ENCODE measurements at places on chromosomes 6 and 20.
A peak's percentile ranks its signal among the peaks of the same experiment; 100 is the strongest.

DNA sequence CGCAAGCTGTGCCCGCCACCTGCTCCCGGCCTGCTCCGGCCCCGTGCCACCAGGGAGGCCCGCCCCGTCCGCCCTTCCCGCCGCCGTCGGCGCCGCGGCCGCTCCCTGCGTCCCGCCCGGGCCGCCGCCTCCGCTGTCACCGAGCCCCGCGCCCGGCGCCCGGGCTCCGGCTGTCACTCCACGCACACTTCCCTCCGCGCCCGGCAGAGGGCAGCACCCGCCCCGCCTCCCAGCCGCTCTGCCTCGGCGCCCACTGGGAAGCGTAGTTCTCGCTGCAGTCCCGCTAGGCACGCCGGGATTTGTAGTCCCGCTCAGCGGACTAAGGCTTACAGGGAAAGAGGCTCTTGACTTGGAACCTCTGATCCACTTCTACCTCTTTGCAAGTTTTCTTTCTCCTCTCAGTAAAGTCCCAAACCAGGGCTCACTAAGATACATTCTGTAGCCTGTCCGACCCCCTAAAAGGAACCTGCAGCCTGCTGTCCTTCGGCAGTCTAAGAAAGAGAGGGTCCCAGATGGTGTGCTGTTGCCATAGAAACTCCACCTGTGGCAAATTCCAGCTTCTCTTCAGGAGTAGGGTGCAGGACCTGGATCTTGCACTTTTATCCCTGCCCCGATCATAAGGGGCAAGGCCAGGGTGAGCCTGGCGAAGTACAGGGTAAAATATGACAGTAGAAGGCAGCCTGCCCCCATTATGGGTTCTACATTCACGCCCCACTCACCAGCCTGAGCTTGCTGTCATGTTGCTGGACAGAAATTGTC lies at the start of gene TFEB:
TFEB (minus strand) TSS at position 182 of the 759 bp plus-strand sequence. CDS start 44,395 bp downstream, outside the sequence.
- DNase-seq: peak; percentile 26

GRCh38 chr6:35370785-35371493 lies 28.6 kb downstream of the PPARD start:
- DNase-seq: no peak

DNA sequence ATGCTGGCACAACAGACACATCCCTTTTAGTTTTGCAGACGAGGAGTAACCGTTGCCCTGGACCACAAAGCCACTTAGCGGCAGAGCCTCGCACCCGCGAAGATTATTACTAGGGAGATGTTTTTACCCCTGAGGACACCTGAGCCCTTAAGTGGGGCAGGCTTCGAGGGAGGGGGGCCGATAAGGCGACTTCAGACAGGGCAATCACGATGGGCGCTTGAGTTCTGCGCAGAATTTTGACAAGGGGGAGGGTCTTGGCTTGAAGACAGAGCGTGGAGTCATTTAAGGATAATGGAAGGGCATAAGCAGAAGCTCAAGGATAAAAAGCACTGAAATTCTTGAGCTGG lies 650 bp upstream of the TTK start:
- no peak for DNase-seq

- DNase-seq: no peak
Observed at GRCh38 chr6:129667034-129667433, 42.9 kb downstream of the ARHGAP18 start.

- DNase-seq: no peak
Observed at GRCh38 chr6:109314313-109314712, 68.0 kb downstream of the CD164 start.

DNA sequence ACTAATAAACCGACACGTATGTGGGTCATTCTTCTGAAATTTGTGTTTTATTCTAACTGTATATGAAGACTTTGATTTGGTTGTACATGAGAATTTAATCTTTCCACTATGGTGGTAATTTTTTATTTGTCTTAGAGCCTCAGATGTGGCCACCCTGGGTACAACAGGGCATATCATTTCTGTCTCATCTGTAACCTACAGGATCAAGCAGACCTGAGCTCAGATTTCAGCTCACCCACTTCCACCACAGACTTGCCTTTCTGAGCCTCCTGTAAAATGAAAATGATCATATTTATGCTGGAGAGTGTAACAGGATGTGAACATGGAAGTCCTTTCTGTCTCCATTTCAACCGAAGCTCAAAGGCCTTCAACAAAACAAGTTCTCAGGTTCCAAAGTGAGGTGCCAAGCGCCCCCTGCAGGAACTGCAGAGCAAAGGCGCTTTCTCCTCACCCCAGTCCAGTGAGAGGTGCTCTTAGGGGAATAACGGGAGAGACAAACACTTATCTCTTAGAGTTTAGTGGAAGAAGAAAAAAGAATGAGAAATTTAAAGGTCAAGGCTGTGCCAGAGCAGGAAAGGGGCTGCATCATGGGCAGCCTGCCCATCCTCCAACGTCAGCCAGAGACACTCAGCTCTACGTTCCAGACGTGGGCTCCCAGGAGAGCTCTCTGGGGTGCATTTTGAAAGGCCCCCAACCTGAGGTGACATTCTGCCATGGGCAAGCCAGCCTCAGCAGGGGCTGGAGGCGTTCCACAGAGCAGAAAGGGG lies 23.0 kb upstream of the CD24 start:
- DNase-seq: no peak

DNA sequence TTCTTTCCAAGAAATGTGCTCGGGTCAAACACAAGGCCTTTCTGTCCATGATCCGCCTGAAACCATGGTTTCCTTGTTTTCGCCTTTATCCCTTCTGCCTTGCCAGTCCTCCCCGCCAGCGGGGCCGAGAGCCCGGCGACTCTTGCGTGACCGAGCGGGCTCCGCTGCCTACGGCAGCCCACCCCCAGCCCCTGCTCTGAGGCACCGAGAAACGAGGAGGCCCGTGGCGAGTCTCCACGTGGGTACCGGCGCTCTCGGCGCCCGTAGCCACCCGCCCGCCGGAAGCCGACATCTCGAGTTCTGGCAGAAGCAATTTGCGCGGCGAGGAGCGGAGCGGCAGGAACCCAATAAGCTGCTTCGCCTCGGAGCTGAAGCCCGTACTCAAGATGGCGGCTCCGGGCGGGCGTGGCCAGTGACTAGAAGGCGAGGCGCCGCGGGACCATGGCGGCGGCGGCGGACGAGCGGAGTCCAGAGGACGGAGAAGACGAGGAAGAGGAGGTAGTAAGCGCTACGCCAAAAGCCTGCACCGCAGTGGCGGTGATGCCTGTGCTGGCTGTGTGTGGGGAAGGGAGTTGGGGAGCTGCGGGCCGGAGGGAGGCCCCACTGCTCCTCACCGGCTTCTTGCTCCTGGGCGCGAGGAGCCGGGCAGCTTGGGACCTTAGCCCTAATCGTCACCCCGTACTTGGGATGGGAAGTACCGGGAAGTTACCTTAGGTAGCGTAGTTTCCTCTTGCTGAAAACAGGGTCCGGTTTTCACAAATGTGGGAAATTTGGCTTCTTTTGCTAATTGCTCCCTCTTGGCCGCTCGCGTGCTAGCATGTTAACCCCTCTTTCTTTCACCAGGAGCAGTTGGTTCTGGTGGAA lies at the start of gene GTF3C6:
GTF3C6 (plus strand) TSS at position 378 of the 864 bp plus-strand sequence; CDS start at position 442, 64 bp downstream.
- DNase-seq: peak; percentile 48

GRCh38 chr20:2692036-2692885 lies at the start of gene EBF4:
TSS of gene EBF4 (plus strand) at chr20:2692780. CDS start at chr20:2693646, 866 bp downstream.
- DNase-seq: no peak

DNA sequence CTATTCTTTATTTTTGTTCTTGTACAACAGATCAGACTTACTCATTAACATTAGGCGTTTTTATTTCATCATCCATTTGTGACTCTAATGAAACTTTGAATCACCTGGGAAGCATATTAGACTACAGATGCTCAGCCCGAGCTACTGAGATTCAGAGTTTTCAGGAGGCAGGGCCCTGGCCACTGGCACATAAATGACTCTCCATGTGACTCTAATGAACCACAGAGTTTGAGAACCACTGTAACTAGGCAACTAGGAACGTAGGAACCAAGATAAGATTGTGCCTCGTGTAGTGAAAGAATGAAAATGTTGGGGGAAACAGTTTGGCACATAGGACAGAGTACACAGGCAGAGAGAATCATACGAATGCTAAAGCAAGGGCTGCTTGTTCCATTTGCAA lies 405.9 kb upstream of the BTBD3 start:
- no peak for DNase-seq

- no peak for DNase-seq
Observed at GRCh38 chr6:3285049-3285639, 26.4 kb downstream of the PSMG4 start.

- DNase-seq: no peak
Observed at GRCh38 chr6:8434727-8435092, 635 bp downstream of the SLC35B3 start.

DNA sequence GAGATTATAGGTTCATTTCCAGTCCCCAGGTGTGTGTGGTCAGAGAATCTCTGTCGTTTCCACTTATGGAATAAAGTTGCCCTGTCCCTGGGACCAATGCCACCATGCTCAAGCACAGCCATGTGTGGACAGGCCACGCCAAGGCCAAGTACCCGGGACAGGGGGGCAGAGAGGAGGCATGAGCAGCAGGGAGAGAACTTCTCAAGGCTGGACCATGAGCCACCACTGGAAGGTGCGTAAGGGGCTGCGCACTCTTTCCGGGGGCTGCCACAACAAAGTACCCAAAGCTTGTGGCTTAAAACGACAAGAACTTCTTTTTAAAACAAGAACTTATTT lies 209.2 kb upstream of the KCNQ5 start:
- no peak for DNase-seq

DNA sequence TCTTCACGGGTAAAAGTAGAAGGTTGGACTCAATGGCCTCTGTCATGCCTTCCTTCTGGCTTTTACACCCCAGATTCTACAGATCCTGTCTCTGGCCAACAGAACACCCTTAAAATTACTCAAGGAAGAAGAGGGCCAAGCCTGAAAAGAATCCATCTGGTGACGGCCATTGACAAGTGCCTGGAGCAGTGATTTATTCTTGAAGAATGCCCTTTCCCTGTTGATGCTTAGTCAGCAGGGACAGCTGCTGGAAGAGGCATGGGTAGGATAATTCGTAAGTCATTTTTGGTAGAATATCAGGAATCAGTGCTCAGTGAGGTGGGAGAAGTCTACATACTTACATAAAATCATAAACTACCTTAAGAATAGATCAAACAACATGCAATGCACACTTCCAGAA lies 397.9 kb downstream of the SAMD5 start:
- DNase-seq: no peak

DNA sequence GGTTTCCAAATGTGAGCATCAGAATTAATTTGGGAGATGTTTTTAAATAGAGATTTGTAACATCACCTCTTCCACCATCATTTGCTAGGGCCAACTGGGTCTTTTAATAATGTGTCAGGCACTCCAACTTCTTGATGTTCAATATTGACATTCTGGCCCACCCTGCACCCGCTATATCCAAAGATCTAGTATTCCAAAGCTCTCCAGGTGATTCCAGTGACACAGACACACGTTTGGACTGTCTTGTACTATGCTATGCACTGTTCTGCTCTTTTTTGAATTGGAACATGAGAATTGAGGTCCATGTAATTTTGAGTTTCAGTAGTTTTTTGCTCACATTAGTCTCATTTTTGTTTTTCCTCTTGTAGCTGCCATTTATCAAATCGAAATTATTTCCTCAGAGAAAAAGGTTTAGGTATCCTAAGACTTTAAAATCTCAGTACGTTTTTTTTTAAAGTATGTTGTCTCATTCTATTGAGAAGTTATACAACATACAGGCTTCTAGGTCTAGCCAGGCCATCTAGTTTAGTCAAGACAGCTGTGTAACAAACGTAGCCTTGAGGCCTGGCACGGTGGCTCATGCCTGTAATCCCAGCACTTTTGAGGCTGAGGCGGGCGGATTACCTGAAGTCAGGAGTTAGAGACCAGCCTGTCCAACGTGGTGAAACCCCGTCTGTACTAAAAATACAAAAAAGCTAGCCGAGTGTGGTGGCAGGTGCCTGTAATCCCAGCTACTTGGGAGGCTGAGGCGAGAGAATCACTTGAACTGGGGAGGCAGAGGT lies 3.1 kb downstream of the BICRAL start:
- DNase-seq: no peak

- DNase-seq: no peak
Observed at GRCh38 chr6:22436134-22436533, 133.2 kb upstream of the HDGFL1 start.

GRCh38 chr6:131937703-131938631 lies 13.2 kb downstream of the CCN2 start:
- DNase-seq: no peak

DNA sequence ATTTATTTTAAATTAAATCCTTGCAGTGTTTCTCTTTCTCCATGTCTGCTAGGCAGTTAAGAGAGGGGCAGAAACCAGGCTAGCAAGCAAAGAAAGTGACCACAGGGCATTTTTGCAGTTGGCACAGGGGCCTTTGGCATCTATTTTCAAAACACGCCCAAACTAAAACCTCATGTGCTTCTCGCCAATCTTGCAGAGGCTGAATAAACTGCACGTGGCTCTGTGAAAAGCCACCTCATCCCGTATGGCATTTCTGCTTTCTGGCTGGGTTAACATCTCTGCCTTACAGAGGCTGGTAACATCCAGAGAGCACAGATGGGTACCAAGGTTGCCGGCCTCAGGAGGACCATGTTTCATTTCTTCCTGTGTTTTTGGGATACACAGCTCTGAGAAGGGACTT lies 54.6 kb downstream of the GJA10 start:
- no peak for DNase-seq

DNA sequence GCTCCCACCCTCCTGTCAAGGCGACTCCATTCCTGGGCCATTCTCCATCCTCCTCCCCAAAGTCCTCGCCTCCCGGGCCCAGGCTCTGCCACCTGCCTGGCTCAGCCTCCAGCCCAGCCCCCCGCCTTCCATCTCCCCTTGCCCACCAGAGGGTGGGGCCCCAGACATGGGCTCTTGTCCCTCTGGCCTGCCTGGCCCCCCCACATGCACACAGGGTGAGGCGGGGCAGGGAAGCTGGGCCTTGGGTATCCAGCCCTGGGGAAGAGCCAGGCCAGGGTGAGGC lies 95.2 kb downstream of the YTHDF1 start:
- DNase-seq: no peak

DNA sequence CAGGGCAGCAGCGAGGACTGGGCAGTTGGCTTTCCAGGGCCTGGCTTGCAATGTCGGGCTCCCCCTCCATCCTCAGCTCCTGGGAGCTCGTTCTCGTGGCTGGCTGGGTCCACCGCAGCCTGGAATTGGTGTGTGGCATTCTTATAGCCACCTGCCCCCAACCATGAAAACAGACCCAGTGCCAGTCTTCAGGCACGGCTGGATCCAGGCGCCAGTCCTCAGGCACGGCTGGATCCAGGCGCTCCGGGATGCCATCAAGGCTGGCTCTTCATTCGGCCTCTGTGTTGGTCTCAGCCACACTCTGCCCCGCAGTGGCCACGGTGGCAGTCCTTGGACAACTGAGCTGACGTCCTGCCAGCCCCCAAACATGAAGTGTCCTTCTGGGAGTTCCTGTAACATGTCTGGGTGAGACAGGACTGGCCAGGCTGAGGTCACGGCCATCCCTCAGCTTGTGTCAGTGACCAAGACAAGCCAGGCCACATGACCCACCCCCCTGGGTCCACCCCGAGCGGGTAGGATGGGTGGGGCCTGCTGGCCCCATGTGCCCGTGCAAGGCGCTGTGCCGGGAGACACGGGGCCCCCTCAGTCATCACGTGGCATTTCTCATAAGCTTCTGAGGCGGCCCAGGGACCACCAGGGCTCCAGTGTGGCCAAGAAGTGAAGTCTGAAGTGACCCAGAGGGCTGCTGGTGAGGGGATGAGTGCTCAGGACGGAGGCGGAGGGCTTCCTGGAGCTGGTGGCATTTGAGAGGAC lies 99.0 kb downstream of the TAF4 start:
- no peak for DNase-seq

- DNase-seq: no peak
Observed at GRCh38 chr6:43541774-43542471, 25.0 kb downstream of the POLR1C start.

All from NCI-H1417 treated with DMSO at 0.1 percent for 48 hours (cell line).